Breast epithelium (tissue), 4 donors: ENCODE measurements at places on chromosomes 12 and 14. TPM values are rescaled to one million over a fixed set of nuclear protein-coding genes. Genes with fewer than 3 reads are reported as not detected.

RHOJ gene
- total RNA-seq: 2.4 TPM

OS9 gene
- 431 TPM for total RNA-seq

NOVA1 gene
- total RNA-seq: 59.0 TPM

PLD4 gene
- total RNA-seq: 4.0 TPM

ERBB3 gene
- 119 TPM for total RNA-seq

KRT1 gene
- total RNA-seq: not detected

AMN gene
- total RNA-seq: 0.88 TPM

SLC5A8 gene
- 0.33 TPM for total RNA-seq

CCER1 gene
- not detected for total RNA-seq

SCARB1 gene
- total RNA-seq: 18.4 TPM

CELA1 gene
- total RNA-seq: not detected

L2HGDH gene
- total RNA-seq: 6.9 TPM

COL2A1 gene
- total RNA-seq: 3.2 TPM

SCNN1A gene
- total RNA-seq: 1.3 TPM

GLS2 gene
- total RNA-seq: 0.16 TPM

MAP1LC3B2 gene
- 1.1 TPM for total RNA-seq

CHGA gene
- total RNA-seq: not detected

MAX gene
- total RNA-seq: 51.7 TPM

ACOT6 gene
- total RNA-seq: not detected

ETNK1 gene
- 44.6 TPM for total RNA-seq

LBHD2 gene
- total RNA-seq: not detected

IL22 gene
- not detected for total RNA-seq

BDKRB2 gene
- 1.1 TPM for total RNA-seq

PIK3C2G gene
- total RNA-seq: 164 TPM
